ENCODE measurements at places on chromosomes 4 and X.

- no peak for DNase-seq
Measured at GRCh38 chr4:148441624-148441985, 609 bp downstream of the NR3C2 start.

DNA sequence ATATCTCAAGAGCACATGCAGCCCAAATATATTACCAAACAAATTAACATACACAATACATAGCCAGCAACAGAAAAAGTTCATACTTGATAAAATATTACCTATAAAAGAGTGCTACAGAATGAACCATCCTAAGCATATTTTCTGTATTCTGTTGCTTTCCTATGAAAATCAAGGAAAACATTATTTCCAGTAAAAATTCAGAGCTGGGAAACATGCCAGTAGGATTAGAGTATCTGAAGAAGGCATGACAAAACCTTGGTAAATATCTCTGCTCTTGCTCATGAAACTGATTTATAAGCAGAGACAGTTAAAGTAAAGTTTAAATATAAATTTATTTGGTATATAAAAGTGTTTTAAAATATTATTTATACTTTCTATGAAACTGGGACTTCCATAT is 599.7 kb downstream of the ARAP2 start:
- DNase-seq = no peak

DNA sequence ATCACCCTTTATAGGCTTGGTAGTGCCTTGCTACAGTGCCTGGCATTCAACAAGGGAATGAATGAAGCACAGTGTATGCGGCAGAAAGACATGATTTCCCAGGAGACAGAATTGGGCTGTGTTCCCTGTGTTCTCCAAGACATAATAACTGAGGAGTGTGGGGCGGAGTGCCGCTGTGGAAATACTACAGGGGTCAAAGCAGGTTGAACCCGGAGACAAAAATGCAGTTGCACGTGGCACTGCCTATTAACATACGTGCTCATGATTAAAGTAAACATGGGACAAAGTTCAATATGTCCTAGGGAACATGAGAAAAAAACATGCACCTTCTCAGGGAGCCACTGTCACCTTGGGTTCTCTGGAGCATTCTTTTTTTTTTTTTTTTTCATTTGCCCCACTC is 820.8 kb downstream of the RPA4 start:
- DNase-seq = no peak

DNA sequence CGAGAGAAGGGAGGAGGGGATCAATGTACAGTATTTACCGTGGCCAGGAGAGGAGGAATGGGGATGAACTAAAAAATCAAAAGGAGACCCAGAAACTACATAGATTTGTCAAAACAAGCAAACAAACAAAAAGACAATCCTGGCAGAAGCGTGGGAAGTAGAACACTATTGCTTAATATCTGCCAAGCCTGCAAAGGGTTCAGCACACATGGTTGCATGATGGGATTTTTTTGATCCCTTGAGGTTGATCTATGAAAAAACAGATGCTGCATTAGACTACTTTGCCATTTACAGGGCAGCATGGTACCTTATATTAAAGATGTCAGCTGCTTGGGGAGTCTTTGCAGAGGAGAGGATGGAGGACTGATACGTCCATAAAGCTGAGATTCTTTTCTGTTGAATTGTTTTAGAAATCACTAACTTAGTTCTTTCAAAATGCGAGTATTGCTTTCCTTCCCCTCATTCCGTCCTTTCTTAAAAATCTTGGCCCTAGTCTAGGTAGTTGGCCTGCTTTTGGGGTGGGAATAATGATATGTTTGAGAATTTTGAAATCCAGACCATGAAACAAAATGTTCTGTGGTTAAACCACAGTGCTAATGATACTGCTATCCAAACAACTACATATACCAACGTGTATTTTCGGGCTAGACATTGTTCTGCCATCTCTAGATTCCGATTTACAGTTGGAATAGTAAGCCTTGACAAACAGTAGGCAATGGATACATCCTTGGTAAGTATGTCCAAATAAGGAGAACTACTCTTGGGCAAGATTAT is 39.6 kb upstream of the TMEM150C start:
- no peak for DNase-seq

- DNase-seq = no peak
Measured at GRCh38 chr4:110211007-110211769, 12.8 kb upstream of the ELOVL6 start.

DNA sequence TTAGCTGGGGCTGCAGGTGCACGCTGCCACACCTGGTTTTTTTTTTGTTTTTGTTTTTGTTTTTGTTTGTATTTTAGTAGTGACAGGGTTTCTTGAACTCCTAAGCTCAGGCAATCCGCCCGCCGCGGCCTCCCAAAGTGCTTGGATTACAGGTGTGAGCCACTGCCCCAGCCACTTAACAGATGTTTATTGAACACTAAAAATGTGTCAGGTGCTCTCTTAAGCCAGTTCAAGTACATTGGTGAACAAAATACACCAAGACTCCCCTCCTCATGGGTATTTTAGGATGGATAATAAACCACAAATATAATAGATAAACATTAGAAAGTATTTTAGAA is 69.9 kb downstream of the TRAPPC11 start:
- DNase-seq = no peak

- DNase-seq = no peak
Measured at GRCh38 chr4:150139297-150139865, 61.1 kb downstream of the DCLK2 start.
